Left cardiac atrium (tissue), 4 donors: ENCODE measurements at places on chromosomes 4 and X.

DNA sequence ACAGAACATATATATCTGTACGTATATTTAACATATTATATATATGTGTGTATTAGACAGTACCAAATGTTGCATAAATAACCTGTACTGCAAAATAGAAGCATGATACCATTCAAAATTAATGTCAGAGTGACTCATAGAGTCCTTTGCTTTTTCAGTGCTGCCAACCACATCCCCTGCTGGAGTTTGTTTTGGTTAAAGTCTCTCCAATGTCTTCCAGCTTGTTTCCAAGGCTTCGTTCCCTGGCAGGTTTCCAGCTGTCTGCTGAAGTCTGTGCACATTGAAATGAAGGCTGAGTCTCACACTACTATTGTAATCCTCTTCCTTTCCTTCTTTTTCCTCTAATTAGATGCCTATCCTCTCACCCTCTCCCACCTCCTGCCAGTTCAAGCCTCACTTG lies 14.9 kb downstream of the NRK start:
- DNase-seq: peak; percentile 67

GRCh38 chr4:126051689-126052424 lies 737.1 kb downstream of the FAT4 start:
- DNase-seq: no peak

DNA sequence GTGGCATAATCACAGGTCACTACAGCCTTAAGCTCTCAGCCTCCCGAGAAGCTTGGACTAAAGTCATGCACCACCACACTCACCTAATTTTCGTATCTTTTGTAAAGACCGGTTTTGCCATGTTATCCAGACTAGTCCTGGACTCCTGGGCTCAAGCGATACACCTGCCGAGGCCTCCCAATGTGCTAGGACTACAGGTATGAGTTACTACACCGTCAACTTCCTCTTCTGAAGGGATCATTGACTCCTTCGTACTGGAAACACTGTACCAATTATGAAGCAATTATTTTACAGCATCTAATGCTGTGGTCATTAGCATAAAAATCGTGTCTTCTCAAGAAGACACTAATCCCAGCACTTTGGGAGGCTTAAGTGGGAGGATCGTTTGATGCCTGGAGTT lies 35.2 kb downstream of the PDS5A start:
- no peak for DNase-seq

DNA sequence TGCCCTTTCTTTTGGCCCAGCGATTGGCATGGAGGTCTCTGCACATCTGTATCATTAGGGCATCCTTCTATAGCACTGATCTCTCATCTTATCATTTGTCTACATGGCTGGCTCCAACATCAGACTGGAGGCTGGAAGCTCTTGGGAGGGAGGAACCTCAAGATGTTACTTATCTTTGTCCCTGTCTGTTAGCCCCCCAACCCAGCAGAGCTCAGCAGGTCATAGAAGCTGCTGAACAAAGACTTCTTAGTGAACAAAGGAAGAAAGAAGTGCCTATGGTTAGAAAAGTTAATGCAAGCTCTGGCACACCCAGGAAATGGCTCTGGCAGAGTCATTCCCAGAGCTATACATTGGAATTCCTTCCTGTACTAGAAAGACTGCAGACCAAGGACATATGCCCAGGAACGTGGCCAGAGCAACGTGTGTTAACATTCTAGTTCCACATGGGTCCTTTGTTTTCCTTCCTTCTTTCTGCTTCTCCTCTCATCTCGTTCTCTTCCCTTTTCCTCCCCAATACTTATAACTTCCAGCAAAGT lies 74.0 kb downstream of the SEL1L3 start:
- no peak for DNase-seq

DNA sequence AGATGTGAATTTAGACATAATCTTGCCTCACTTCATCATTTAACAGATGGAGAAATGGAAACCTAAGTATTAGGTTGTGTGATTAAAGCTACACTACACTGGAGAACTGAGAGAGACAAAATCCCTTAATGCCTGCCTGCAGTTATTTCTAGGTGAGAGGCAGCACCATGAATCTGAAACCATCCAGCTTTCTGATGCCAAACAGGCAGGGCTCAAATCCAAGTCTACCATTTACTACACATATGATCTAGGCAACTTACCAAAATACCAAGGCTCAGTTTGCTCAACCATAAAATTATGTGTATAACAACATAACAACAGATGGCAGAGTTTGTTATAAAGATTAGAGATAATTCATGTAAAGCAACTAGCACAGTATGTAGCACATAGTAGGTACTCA lies 38.7 kb downstream of the GABRA4 start:
- no peak for DNase-seq

GRCh38 chr4:112766422-112766821 lies 129.5 kb downstream of the LARP7 start:
- no peak for DNase-seq

DNA sequence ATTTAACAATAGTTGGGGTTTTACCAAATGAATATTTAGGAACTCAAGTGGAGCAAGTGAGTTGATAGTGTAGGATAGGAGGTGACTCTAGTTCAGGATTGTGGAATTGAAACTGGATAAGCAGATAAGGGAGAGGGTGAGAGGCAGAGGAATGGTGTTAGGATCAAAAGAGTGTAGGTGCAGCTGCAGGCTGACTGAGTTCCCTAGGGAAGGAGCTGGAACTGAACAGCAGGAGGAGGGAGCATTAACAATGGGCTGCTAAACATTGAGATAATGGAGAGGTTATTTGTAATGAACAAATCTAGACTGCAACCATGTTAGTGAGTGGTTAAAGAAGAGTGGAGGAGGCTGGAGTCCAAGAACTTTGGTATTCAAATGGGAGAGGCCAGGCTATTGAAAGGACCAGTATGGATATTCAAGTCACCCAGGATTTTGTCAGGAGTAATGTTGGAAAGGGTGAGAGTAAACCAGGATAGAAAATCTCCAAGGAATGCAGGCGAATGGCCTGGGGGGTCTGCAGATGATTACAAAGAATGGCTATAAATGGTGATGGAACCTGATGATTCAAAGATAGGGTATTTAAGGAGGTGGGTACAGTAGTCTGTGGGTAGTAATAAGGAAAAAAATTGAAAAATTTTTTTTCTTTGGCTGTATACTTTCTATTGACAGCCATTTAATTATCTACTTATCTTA lies 497.1 kb upstream of the TENM3 start:
- DNase-seq: no peak

DNA sequence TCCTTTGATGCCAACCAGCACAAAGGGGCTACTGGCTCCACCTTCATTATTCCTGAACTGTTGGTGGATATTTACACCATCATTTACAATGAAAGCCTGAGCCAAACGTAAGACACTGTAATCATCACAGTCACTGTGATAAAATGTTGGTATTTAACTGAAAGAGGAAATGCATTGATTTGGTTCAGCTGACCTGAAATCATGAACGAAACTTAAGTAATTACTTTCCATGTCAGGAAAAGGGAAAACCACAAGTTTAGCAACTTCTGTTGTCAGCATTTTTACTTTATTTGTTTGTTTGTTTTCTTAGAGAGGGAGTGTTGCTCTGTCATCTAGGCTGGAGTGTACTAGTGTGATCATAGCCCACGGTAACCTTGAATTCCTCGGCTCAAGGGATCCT lies 247.8 kb upstream of the FAM47A start:
- no peak for DNase-seq

GRCh38 chrX:47212381-47213293 lies 5.8 kb upstream of the CDK16 start:
- DNase-seq: peak; percentile 7

GRCh38 chr4:118175506-118175905 lies 141.2 kb downstream of the NDST3 start:
- DNase-seq: no peak

GRCh38 chrX:35886135-35886534 lies 33.4 kb upstream of the CFAP47 start:
- DNase-seq: no peak

- no peak for DNase-seq
These were observed 232.2 kb upstream of the SLIT2 start for GRCh38 chr4:20019310-20020015.
